ENCODE measurements at places on chromosomes 4 and X.

GRCh38 chr4:186158021-186158813 is 33.1 kb upstream of the CYP4V2 start:
- no peak for DNase-seq

DNA sequence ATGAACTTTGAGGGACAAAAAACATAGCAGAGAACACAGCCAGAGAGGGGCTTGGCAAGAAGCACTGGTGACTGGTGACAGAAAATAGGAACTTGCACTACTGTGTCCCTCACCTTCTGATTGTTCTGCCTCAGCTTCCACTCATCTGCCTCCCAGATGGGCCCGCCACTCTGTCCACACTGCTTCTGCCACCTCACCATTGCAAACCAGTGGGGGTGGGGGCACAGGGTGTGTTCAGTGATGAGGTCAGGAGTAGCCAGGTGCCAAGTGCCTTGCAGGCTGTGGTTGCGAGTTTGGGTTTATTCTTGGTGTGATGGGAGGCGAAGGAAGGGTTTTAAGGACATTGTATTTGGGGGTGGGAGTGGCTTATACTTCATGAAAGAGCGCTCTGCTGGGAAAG is 9.1 kb upstream of the UBA1 start:
- no peak for DNase-seq

GRCh38 chrX:145630806-145631435 is 186.7 kb upstream of the SLITRK2 start:
- DNase-seq: no peak

GRCh38 chr4:105389167-105389566 is 84.7 kb downstream of the PPA2 start:
- DNase-seq: no peak

DNA sequence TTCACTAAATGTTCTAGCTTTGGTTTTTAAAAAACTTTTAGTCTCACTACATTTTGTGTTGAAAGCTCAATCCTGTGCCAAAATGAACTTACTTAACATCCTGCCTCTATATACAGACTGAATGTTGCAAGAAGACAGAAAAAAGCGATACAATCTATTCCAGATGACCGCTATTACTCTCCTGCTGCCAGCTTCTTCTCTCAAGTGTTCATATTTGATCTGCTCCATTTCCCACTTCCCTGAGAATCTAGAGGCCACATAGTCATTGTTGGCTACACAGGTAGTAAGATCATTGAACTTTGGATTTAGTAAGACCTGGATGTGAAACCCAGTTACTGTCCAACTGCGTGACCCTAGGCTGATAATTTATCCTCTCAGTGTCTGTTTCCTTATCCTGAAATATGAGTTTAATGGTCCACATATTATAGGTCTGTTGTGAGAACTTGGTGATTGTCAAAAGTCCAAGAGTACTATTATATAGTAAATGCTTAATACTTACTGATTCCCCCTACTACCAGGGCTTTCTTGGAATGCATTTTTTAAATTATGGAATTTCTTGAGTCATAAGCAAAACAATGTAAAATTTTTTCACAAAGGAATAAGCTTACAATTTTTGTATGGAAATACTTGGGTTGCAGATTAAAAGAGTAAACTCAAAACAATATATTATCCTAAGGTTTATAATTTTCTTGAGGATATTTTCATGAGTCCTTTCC is 976.8 kb upstream of the ADGRL3 start:
- DNase-seq: no peak

GRCh38 chr4:70768301-70768948 is 46.7 kb downstream of the RUFY3 start:
- DNase-seq: no peak

DNA sequence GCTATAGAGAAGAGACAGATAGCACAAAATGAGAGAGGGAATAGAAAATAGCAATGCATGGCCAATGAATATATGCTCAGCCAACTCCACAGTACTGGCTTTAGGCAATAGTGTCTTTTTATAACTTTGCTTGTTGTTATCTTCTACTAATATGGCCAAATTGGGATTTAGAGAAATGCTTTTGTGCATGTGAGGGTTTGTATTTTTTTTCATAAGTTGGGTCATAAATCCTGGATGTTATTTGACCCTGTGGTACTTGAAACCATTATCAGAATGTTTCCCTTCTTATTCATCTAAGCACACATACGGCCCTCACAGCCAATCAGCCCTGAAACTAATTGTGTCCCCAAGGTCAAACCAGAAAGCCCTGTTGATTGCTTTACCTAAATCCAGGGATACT is 35.2 kb upstream of the LPAR4 start:
- no peak for DNase-seq
